ENCODE measurements at places on chromosomes 4 and X.

GRCh38 chr4:36189511-36190226, 54.6 kb downstream of the ARAP2 start:
- DNase-seq, result no peak

- DNase-seq, result no peak
Measured at GRCh38 chr4:174266416-174266815, 17.1 kb downstream of the FBXO8 start.

- no peak for DNase-seq
Measured at GRCh38 chrX:34223574-34223973, 91.5 kb upstream of the FAM47A start.

DNA sequence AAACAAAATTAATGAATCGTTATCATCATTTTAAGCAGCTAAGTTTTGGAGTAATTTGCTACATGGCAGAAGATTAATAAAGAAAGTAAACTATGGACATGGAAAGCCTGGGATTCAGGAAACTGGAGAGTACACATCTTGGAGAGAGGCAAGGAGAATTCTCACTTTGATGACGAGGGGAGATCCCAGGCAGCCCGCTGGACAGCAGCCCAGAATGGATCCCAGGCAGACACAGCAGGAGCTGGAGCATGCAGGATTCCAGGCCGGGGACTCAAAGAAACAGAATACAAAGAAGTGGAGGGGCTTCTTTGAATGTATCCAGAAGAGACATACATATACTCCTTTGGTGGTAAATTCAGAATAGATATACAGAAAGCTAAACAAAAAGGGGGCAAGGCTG, 118.0 kb upstream of the ATP6AP2 start:
- DNase-seq, result no peak

- DNase-seq, result no peak
Measured at GRCh38 chr4:157048248-157048647, 27.7 kb upstream of the GLRB start.

DNA sequence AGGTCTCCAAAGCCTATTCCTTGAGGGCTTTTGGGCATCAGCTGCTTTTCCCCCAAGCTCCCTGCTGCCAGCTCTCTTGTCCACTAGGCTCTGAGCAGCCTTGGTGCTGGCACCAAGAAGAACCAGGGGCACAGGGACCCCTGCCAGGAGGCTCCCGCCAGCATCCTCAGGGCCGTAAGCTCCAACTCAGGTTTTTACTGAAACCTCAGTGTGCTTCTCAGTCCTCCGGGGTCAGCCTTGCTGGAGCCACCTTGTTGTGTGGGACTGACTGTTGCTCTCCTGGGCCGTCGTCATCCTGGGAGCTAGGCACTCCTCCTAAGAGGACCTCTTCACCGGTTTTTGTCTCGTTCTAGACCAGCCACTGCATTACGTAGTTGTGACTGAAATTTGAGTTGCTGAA, 38.9 kb downstream of the NOP14 start:
- no peak for DNase-seq

DNA sequence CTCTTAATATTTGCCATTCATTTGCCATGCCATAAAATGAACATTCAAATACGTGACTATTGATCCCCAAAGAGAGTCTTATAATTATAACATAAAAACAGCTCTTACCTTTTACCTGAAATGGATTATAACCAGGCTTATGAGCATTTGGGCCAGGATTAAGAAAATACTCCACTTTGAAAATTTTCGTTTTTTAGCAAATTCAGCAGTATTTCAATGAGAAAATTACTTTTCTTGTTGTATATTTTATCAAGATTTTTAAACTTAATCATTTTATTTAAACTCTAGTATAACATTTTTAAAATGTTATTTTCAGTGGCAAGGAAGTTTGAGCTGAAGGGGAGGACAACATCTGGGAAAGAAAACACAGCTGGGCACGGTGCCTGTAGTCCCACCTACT, 59.0 kb upstream of the RAPGEF2 start:
- DNase-seq, result no peak

DNA sequence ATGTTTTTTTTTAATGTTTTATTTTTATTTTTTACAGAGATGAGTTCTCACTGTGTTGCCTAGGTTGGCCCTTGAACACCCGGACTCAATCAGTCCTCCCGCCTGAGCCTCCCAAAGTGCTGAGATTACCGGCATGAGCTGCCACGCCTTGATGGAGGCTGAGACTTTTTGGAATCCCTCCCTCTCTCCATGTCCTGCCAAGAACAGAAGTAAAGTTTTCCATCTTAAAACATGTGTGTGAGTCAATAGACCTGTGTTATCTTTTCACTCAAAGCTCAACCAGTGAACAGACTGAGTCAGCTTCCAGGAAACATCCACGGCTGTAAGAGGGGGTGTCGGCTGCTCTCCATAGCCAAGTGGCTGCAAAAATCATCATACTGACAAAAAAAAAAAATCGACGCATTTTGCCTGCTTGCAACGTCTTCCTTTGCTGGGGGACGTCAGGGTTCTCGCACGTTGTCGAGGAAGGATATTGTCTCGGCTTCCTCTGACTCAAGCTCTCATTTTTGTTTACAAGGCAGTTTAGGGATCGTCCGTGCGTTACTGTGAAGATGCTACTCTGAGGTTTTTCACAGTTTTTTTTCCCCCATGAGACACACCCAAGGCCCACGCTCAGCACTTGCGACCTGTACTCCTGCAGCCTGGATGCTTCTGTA, 10.0 kb upstream of the ASMTL start:
- peak; percentile 40 for DNase-seq

DNA sequence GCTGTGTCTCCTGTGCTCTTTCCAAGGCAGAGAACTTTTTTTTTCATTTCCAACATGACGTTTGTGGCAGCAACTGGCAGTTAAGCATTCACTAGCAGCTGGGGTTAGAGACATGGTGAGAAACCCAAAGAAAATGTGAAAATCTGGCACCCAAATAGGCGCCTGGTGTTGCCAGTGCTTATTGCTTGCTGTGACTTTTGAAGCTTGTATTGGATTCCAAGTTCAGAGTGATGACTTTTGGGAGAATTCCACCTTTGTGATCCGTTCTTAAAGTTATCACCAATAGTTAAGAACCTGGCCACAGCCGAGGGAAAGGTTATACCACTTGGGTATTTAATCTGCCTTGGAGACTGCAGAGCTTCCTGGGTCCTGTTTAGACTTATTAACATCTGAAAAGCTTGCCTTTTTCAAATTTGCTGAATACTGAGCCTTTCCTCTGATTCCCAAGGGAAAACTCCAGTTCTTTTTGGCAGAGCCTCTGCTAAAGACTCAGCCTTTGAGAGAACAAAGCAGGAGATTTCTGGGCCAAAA, 101.0 kb downstream of the OPHN1 start:
- no peak for DNase-seq

DNA sequence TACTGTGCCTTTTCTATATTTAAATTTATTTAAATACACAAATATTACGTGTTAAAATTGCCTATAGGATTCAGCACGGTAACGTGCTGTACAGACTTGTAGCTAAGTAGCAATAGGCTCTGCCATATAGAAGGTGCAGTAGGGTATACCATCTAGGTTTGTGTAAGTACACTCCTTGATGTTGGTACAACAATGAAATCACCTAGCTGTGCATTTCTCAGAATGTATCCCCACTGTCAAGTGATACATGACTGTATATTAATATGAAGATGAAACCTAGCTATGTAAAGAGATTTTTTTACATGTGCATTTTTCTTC, 431.2 kb downstream of the KCTD8 start:
- no peak for DNase-seq

GRCh38 chr4:136680271-136680670, 852.0 kb downstream of the PCDH18 start:
- DNase-seq, result no peak
